ENCODE measurements at places on chromosomes 2 and 18.

DNA sequence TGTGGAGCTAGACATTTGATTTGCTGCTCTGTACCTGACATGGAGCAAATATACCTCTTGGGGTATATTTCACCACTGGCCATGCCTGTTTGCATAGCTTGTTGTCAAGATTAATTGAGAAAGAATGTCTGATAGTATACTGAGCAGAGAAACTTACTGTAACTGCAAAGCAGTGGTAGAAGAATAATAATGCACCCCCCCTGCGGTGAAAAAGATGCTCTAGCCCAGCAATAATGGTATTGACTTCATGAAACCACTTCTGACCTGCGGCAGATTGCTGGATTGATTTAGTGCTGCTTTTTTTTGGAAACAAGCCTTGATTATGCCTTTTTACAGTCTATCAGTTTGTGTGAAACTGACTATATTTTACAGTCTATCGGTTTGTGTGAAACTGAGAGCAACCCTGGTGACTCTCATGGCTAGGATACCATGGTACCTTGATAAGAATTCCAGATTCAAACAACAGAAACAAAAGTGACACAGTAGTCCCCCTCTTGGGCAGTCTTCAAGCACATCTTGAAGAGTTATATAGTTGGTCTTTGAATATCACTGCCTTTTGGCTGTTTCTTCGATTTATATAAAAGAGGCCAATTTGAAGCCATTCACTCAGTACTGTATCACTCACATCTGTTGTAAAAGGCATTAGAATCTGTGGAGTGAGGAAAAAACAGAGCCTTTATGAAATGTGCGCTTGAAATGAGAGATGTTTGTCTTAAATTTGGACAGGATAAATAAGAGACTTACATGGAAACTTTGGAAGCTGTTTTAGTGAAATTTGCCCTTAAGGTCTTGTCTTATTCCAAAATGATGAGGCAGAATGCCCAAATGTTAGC lies 102.5 kb downstream of the FMNL2 start:
- DNase-seq, result no peak

DNA sequence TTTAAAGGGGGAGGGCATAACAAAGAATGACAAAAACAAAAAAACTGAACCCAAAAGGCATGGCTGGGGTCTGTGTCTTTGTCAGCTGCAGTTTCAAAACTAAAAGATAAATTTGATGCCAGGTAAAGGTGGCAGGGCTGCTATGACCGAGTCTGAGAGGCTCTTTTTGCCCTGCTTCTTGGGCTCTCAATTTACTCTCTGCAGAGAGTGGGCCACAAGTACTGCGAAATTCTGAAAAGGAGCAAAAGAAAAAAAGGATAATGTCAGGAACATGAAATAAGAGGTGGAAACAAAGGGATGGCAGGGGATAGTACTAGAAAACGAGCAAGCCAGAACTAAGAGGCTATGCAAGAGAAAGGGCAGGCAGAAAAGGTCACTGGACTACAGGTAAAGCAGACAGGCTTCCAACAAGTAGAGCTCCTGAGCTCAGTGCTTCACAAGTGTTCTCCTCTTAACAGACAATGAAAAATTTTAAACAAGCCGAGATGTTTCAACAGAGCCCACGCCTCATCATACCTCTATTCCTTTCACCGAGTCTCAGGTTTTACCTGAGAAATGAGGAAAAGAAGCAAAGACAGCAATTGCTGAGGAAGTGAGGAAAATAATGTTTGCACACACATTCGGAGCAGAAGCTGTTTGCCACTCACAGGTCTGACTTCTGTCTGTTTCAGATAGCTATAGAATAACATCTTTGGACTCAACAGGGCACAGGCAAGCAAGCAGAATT lies 7.3 kb downstream of the IRS1 start:
- DNase-seq, result no peak

GRCh38 chr2:46377101-46377581 lies 79.9 kb downstream of the EPAS1 start:
- DNase-seq, result no peak

DNA sequence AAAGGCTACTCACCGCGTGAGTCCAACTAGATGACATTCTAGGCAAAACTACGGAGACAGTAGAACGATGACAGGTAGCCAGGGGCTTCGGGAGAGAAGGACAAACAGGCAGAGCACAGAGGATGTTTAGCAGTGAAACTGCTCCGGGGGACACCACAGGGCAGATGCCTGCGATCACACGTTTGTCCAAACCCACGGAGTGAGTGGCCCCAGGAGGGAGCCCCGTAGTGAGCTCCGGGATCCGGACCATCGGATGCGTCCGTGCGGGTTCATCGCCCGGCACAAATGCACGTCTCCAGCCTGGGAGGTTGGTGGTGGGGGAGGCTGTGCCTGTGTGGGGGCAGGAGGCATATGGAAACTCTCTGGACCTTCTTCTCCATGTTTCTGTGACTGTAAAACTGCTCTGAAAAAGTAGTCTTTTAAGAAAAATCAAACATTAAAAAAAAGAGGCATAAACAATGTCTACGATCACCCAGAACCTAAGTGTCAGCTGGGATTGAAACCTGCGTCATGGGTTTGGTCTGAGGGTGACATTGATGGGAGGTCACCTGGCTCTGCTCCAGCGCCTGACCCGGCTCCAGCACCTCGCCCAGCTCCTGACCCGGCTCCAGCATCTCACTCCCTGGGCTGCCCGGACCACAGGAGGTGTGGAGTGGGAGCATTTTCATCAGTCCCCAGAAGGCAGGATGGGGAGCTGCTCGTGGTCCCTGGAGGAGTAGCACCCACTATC lies 83.0 kb upstream of the CTDP1 start:
- no peak for DNase-seq

DNA sequence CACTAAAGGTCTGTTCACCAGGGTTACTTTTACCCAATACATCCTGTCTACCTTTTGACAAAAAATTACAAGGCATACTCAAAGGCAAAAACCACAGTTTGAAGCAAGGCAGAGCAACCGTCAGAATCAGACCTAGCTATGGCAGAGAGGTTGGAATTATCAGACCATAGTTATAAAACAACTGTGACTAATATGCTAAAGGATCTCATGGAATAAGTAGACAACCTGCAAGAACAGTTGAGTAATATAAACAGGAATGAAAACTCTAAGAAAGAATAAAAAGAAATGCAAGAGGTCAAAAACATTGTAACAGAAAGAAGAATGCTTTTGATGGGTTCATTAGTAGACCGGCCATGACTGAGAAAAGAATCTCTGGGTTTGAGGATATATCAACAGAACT lies 318.8 kb upstream of the KCNH7 start:
- DNase-seq, result no peak

DNA sequence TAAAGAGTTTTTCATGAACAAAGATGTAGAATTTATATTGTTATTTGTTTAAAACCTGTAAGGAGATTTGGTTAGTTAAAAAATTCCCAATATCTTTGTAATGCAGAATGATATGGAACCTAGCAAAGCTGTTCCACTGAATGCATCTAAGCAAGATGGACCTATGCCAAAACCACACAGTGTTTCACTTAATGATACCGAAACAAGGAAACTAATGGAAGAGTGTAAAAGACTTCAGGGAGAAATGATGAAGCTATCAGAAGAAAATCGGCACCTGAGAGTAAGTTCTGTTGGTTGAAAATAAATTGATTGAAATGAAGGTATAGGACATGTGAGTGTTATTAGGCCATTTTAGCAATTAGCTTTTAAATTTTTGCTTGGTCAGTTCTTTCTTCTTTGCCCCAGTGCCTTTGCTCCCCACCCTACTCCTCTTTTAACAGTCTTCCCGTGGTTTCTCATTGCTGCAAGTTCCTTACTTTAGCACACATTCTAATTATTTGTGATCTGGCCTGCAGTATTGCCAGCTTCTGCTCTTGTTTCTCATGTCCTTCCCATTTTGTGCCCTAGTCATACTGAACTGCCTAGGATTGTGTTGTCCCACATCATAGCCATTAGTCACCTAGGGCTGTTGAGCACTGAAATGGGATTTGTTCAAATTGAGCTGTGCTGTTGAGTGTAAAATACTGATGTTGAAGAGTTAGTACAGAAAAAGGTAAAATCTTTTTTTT lies 36.6 kb downstream of the VAPA start:
- no peak for DNase-seq

GRCh38 chr2:133412694-133413093 lies 155.6 kb downstream of the NCKAP5 start:
- no peak for DNase-seq

GRCh38 chr2:45670646-45671045 lies 19.2 kb downstream of the PRKCE start:
- no peak for DNase-seq

GRCh38 chr18:8660316-8660715 lies 45.0 kb upstream of the MTCL1 start:
- no peak for DNase-seq

- DNase-seq, result no peak
These were observed 35.7 kb downstream of the GCG start for GRCh38 chr2:162116352-162116751.

DNA sequence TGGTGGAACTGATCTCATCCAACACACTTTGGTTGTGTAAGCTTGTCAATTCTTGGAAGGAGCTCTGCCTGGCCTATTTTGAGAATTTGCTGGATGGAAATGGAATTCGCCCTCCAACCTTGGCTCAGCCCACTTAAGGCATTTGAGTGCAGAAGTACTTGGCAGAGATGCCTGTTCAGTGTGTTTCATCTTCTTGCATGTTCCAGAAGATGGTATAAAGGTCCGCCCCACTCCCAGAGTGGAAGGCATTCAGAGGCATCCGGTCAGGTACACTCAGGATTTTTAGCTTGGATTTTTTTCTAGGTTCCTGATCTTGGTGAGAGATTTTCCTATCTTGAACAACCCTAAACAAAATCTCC lies 61.3 kb upstream of the TXNDC2 start:
- no peak for DNase-seq

GRCh38 chr18:37243741-37244140 lies 321.9 kb downstream of the CELF4 start:
- DNase-seq, result no peak
